ENCODE measurements at places on chromosomes 3 and 15. TPM values are rescaled to one million over a fixed set of nuclear protein-coding genes. Genes with fewer than 3 reads are reported as not detected.

PLCB2 gene
- total RNA-seq, result 8.7 TPM

SUSD5 gene
- total RNA-seq, result not detected

P2RY1 gene
- not detected for total RNA-seq

MELTF gene
- total RNA-seq, result 0.07 TPM

GOLGA6A gene
- not detected for total RNA-seq

TRPM1 gene
- not detected for total RNA-seq

C2CD4A gene
- total RNA-seq, result not detected

SLC22A14 gene
- total RNA-seq, result not detected

LRRC34 gene
- 10.0 TPM for total RNA-seq

CD86 gene
- 8.5 TPM for total RNA-seq

ST3GAL6 gene
- not detected for total RNA-seq

KBTBD13 gene
- total RNA-seq, result not detected

TMED3 gene
- 67.3 TPM for total RNA-seq

JMJD7 gene
- total RNA-seq, result 9.2 TPM

PP2D1 gene
- total RNA-seq, result not detected

TIMP4 gene
- not detected for total RNA-seq

BOC gene
- 0.47 TPM for total RNA-seq

C3orf80 gene
- not detected for total RNA-seq

CCK gene
- total RNA-seq, result not detected

ARPP19 gene
- 118 TPM for total RNA-seq

CAMKV gene
- 7.8 TPM for total RNA-seq

GHSR gene
- not detected for total RNA-seq

MEF2A gene
- total RNA-seq, result 98.2 TPM

TNK2 gene
- total RNA-seq, result 26.0 TPM

MOBP gene
- total RNA-seq, result not detected

SRGAP3 gene
- 1.7 TPM for total RNA-seq

MFSD1 gene
- total RNA-seq, result 64.7 TPM

SAMD7 gene
- not detected for total RNA-seq

EMC7 gene
- 33.4 TPM for total RNA-seq

STOML1 gene
- total RNA-seq, result 2.3 TPM

GOLGA6B gene
- not detected for total RNA-seq

PARP9 gene
- total RNA-seq, result 24.4 TPM

LMAN1L gene
- total RNA-seq, result 4.3 TPM

TM2D3 gene
- 22.7 TPM for total RNA-seq

ARHGAP31 gene
- total RNA-seq, result 1.2 TPM

TMIE gene
- total RNA-seq, result not detected

MAP1A gene
- 1.8 TPM for total RNA-seq

GPR62 gene
- total RNA-seq, result not detected

NR2F2 gene
- total RNA-seq, result not detected

TRIM59 gene
- total RNA-seq, result 7.0 TPM

CEP152 gene
- 43.2 TPM for total RNA-seq

CAMK1 gene
- total RNA-seq, result 86.6 TPM

PAK2 gene
- 102 TPM for total RNA-seq

NPRL2 gene
- total RNA-seq, result 71.1 TPM

RARB gene
- not detected for total RNA-seq

SLC2A2 gene
- not detected for total RNA-seq

All from Karpas-422 (cell line).